NCI-H1694 (cell line): ENCODE measurements at places on chromosomes 12 and 14.

DNA sequence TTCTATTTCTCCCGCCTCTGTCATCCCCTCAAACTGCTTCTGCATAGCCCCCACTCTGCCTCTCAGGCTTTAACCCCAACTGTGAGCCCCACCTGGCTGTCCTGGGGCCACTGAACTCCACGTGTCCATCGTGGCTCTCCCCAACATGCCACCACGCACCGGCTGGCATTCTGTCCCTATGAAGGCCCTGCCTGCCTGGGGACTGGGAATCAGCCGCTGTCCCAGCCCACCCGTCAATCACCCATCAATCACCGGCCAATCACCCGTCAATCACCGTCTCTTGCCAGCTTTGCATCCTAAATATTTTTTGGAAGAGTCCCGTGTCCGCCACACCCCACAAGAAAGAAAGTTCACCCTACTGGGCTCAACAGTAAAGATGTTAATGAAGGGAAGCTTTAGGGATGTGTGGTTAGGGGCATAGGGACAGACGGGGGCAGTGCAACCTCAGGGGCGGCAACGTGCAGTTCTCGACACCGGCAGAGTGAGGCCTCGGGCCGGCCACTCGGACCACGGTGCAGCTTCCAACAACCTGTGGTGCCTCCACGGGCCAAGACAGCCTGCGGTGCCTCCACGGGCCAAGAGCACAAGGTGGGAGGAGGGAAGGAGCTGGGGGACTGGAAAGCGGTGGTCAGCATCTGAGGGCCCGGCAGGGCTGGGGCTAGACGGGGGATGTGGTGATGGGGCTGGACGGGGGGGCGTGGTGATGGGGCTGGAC, 85.6 kb downstream of the GALNT9 start:
- no peak for DNase-seq

DNA sequence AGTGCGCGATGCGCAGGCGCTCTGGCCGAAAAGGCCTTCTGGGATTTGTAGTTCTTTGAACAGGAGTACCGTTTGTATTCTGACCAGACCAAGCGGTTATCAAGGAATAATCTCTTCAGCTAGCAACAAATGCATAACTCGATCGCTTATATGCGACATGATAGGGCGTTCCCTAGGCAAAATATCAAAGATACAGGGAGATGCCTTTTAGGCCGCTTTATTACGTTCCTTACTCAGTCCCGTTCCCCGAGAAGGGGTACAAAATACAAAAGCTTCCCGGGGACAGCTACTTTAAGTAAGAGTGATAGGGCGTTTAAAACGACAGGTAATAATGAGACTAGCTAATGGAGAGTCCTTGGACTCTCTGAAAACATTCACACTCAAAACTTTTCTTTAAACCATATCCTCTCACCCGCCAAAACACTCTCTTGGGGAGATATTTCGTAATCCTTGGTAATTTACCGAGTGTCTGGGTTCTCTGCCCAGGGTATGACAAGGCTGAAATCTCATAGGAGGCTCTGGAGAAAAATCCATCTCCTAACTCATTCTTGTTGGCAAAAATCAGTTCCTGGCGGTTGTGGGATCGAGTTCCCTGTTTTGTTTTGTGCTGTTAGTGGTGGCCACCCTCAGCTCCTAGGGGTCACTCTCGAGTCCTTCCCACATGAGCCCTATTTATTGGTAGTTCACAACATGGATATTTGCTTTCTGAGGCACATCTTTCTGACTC, 412 bp upstream of the SNW1 start:
- peak; percentile 29 for DNase-seq

- DNase-seq, result no peak
Observed at GRCh38 chr14:74134484-74134883, 49.7 kb downstream of the LIN52 start.

DNA sequence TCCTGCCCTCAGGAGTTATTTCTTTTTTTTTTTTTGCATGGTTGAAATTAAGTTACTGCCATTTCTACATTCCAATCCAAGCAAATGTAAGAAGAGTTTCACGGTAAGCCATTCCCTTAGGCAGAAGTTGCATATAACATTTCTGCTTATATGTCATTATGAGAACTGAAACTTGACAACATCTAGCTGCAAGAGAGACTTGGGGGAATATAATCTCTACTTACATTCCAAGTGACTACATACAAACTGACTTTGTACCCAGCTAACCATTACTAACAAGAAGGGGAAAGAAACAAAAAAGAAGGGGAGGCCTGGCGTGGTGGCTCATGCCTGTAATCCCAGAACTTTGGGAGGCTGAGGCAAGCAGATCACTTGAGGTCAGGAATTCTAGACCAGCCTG, 7.3 kb upstream of the RESF1 start:
- DNase-seq, result no peak

GRCh38 chr12:69405566-69405865, 46.0 kb downstream of the YEATS4 start:
- no peak for DNase-seq

GRCh38 chr12:14650789-14651188, 45.6 kb downstream of the GUCY2C start:
- no peak for DNase-seq

- DNase-seq, result no peak
Observed at GRCh38 chr12:11639454-11639853, 10.0 kb upstream of the ETV6 start.

GRCh38 chr12:82981150-82981549, 294.4 kb downstream of the TMTC2 start:
- no peak for DNase-seq

GRCh38 chr12:54991161-54991990, 6.8 kb upstream of the TESPA1 start:
- DNase-seq, result no peak

DNA sequence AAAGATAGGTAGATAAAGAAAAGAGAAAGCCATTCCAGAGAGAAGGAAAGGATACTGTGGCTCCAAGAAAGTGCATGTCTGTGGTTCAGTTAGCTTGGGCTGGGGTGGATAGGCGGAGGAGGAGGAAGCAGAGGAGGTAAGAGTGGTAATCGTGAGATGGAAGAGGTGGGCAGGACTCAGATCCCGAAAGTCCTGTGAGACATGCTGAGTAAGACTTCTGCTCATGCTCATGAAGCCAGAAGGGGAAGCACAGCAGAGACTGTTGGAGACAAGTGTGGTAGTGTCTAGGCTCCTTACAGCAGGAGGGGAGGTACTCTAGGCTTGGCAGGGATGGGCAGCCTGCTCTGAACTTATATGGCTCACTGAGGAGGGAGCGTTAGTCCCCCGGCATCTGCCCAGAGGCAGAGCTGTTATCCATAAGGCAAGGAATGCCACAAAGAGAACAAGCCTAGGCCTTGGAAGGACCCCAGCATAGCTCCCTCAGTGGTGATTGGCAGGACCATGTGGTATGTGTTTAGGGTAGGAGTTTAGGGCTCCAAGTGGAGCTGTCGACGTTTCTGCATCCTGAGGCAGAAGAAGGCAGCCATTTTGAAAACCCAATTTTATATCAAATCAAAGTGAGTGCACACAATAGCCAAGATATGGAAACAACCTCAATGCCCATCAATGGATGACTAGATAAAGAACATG, 135.3 kb downstream of the SMOC1 start:
- DNase-seq, result no peak

DNA sequence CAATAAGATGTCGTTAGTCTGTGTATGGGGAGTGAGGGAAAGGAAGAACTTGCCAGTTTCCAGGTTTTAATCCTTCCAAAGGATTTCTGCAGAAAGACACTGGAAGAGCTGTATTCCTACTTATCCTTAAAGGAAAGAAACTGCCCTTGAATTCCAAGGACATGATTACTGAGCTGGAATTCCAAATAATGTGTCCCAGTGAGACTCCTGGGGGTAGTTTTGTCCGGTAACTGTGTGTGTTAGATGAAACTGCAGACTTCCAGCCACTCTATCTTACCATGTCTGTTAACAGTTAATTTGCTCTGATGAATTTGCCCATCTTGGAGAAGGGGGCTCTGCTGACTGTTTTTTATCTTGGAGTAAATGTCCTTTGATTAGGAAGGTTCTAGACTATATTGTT, 33.0 kb downstream of the CKB start:
- no peak for DNase-seq

- DNase-seq, result peak; percentile 69
Observed at GRCh38 chr12:52191841-52192791, at the start of gene KRT80. KRT80 (minus strand) TSS chr12:52192014; CDS start chr12:52191902, 112 bp downstream.

- no peak for DNase-seq
Observed at GRCh38 chr12:32587581-32588495, 91.3 kb upstream of the DNM1L start.

DNA sequence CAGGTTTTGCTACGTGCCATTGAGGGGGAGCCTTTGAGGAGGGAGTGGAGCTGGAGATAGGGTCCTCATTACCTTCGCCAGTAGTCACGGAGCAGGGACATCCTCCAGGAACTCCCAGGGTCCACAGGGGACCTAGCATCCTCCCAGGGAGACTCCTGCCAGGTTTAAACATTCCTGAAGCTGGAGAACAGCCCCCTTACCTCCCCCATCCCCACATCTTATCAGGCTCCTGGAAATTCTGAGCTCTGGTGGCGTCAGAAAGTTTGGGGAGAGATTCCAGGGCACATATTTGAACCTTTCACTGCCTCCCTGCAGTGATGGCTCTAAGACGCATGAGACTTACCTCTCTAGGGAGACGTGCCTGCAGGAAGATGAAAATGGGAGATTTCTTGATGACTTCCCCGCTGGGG, 192.3 kb upstream of the GSC start:
- DNase-seq, result no peak

- DNase-seq, result no peak
Observed at GRCh38 chr12:6394398-6394797, 10.4 kb downstream of the LTBR start.

- DNase-seq, result no peak
Observed at GRCh38 chr14:33486332-33486890, 464.5 kb downstream of the EGLN3 start.

DNA sequence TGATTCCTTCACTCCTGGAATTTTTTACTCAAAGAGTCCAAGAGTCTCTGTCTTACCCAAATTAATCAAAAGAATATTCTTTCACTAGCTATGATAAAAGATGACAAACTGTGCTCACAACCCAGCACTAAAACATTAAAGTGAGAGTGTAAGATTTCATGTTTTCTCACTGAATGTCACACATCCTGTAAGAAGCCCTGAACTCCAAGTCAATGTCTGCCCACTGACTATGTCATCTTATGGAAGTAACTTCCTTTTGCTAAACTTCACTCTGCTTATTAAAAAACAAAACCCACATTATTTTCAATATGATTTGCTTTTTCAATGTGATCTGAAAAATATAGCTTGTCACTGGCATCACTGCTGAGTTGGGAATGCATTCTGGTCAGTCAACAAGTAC, 15.6 kb downstream of the SPRING1 start:
- DNase-seq, result no peak

DNA sequence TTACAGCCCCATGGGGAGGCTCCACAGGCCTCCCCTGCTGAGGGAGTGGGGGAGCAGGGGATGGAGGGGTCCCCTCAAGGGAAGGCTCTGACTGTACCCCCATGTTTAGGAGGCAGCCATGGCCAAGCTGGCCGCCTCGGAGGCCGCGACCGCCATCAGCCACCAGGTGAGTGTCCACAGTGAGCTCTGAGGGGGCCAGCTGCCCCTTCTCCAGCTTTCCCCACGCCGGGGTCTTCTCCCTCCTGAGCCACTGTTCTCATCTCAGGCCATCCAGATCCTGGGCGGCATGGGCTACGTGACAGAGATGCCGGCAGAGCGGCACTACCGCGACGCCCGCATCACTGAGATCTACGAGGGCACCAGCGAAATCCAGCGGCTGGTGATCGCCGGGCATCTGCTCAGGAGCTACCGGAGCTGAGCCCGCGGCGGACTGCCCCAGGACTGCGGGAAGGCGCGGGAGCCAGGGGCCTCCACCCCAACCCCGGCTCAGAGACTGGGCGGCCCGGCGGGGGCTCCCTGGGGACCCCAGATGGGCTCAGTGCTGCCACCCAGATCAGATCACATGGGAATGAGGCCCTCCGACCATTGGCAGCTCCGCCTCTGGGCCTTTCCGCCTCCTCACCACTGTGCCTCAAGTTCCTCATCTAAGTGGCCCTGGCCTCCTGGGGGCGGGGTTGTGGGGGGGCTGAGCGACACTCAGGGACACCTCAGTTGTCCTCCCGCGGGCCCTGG, 13.6 kb downstream of the ACADS start:
- DNase-seq, result no peak

DNA sequence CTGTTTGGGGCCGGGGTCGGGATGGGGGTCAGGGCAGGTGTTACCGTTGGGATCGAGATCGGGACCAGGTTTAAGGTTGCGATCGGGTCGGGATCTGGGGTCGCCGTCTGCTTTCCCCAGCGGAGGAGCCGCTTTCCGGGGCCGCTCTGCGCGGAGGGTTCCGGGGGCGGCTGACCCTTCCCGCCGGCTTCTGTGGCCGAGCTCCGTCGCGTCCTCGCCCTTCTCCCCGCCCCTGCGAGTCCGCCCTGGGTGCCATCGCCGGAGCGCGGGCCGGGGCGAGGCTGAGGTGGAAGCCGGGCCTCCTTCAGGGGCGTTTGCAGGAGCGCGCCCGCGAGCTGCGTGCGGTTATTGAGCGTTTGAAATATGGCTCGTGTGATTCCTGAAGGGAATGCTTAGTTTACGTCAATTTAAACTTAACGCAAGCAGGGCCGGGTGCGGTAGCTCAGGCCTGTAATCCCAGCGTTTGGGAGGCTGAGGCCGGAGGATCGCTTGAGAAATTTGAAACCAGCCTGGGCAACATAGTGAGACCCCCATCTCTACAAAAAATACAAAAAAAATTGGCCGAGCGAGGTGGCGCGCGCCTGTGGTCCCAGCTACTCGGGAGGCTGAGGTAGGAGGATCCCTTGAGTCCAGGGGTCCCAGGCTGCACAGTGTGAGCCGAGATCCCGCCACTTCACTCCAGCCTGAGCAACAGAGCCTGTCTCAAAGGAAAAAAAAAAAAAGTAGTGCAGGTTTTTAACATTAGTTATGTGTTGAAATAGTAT, 620 bp downstream of the PGAM5 start:
- no peak for DNase-seq

GRCh38 chr12:76641961-76642360, 82.4 kb upstream of the OSBPL8 start:
- no peak for DNase-seq

DNA sequence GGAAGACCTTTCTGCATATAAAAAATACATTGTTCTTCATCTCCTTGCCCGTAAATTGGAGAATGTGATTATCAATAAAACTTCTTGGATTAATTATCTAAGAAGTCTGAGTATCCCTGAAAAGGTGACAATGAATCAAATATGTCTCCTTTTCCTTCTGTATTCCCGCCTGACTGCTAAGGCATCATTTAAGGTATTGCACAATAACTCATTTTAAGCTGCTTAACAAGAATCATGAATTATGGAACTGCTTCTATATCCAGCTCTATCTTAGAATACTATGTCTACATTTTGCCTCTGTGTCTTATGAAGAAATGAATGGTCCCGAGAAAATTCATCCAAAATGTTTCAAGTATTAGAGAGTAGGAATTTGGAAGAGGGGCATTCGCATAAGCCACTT, 294.4 kb downstream of the SOX5 start:
- DNase-seq, result no peak

DNA sequence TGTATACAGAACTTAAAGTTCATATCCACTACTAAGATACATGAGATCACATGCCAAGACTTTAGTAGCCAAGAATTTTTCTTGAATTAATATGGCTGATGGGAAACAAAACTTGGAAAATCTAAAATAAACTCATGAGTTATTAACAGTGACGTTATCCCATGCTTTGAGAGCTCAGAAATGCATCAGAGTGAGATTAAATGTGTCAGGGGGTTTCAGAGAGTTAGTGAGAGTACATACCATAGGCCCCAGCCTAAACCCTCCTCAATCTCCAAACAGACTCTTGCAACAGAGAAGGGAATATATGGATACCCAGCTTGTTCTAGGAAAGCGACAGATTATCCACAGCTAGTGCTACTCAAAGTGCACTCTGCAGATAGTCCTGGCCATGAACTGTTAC, 19.3 kb downstream of the SLC35F4 start:
- no peak for DNase-seq

- no peak for DNase-seq
Observed at GRCh38 chr12:58233886-58234285, 292.5 kb downstream of the ATP23 start.
